ENCODE measurements at places on chromosomes 7 and 10.

DNA sequence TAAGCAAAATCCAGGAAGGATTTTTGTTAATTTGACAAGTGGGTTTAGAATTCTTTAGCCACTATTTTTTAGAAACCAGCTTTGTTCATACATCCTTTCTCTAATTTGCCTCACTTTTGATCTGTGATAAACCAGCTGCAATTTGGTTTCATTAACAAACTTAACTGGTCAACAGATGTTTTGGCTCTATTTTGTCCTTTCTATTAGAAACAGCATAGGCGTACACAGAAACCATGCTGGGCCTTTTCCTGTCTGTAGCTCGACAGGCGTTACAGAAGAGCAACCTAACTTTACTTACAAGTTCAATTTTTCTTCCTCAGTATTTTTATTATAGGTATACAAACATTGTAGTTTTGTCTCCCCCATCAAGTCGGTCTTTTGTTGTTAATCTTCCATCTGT is 28.2 kb downstream of the KAT6B start:
- no peak for DNase-seq

DNA sequence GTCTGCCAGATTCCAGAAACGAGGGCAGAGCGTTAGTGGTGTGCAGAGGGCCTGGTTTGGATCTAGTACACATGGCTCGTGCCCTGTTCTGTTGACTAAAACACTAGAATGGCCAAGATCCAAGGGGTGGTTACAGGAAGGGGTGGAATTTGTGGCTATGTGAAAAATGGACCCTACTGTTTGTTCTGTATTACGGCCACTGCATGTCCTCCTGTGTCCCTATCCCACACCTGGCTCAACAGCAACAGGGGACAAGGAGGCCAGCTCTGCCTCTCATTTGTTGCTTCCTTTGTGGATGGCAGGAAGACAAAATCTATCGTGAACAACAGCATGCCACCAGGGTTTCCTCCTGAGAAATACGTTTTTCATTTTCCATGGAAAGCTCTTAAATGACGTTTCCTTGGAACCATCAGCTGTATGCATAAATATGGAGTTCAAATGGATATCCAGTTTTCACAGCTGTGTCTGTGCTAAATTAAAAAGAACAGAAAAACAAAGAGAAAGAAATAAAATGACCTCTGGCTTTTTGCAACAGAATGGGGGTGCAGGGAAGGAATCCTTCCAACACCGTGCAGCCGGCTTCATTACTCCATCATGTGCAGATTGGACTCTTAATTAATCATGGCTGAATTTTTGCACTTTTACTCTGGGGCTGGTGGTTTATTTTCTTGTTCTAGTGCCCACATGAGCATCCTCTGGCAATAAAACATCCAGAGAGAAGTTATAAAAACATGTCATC is 318.9 kb downstream of the CXCL12 start:
- DNase-seq = no peak

DNA sequence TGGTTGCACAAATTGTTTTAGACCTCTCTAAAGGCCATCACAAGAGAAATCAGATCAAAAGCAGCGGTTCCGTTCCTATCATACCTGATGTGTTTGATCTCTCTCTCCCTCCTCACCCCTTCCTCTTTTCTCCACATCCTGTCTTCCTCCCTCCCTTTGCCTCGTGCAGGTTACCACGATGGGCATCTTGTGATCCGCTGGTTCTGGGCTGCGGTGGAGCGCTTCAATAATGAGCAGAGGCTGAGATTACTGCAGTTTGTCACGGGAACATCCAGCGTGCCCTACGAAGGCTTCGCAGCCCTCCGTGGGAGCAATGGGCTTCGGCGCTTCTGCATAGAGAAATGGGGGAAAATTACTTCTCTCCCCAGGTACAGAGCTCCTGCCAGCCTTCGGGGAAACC is 28.5 kb upstream of the STK17A start:
- DNase-seq = no peak

DNA sequence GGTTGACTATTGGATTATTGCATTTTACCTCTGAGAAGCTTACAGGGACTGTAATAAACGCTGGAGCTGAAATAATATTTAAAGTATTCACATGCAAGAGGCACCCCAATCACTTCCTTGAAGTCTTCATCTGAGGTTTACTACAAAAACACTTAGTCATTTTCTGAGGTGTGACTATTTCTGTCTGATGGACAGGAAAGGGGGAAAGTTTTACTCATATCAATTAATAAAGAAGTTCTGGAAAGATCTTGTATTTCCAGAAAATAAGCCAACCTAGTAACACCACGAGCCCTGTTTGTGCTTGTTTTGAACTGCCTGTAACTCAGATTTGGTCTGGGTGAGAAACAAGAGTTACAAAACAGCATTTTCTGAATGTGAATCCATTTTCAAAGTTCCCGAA is 63.9 kb upstream of the PRKCQ start:
- DNase-seq = no peak

- no peak for DNase-seq
Observed at GRCh38 chr7:47550788-47551470, 31.0 kb downstream of the TNS3 start.

DNA sequence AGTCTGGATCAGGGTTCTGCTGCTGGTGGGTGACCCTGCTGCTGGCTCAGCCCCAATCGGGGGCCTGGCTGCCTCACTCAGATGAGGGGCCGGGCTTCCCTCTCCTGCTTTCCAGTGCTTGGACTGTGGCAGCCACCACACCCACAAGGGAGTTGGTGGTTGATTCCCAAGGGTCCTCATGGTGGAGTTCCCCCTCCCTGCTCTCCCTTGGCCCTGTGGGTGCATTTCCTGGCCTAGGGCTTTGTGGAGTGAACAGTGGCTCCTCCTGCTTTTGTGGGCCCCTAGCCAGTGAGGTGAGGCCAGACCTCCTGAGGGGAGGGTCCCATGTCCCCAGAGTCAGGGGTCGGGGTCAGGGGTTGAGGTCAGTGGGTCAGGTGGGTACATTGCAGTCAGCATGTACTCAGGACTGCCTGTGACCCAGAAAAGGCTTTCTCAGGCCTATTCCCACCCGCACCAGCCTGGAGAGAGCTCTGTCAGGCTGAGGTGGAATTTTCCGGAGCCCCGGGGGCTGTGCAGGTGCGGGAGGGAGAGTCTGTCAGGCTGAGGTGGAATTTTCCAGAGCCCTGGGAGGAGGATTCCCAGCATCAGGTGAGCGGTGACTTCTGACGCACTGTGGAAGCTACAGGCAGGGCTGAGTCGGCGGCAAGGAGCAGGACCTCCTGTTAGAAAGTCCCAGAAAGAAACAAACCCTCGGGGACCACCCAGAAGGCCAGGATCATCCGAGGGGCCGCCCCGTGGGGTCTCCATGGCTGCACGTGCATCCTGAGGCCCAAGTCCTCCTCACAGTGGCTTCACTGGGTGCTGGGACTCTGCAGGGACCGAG is 94.4 kb upstream of the INSIG1 start:
- no peak for DNase-seq

Measured in activated effector memory CD4-positive, alpha-beta T cell treated with Interleukin-2 at 50 U/mL for 16 hours (primary cell).